ENCODE measurements at places on chromosomes 1 and 21. TPM values are rescaled to one million over a fixed set of nuclear protein-coding genes. Genes with fewer than 3 reads are reported as not detected.

- no peak for DNase-seq
Observed at GRCh38 chr1:163196449-163196787, 6.3 kb downstream of the RGS5 start.

FCER1G gene
- total RNA-seq, result not detected

DNA sequence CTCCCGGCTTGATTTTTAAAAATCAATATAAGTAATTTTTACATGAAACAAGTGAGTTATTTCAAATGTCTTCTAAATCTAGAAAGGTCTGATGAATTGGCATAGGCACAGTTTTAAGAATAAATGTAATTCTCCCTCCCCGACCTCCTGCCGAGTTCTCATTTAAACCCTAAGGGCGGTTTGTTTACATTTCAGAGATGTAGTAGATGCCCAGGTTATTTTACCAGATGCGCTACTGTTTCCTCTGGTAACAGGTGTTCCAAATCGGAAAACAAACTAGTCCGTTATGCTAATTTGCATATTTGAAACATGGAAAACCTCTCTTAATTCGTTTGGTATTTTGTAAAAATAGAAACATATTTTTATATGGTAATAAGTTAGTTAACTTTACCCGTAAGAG lies 53.8 kb upstream of the CFAP126 start:
- DNase-seq, result no peak

ARHGEF2 gene
- total RNA-seq, result 161 TPM

SPATA1 gene
- 0.41 TPM for total RNA-seq

DNA sequence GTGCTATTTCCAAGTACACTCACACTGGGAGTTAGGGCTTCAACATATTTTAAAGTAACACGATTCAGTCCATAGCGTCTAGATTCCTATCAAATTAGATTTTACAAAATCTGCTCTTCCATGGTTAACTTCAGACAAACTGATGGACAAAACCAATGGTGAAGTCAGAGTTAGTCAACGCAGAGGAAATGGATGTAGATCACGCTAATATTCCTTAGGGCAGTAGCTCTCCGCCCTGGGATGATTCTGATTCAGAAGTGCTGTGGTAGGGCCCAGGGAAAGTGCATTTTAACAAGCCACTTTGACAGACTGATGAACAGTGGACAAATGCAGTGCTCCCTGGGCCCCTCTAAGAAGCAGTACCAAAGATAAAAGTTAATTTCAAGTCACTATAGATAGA lies 83.2 kb downstream of the HIVEP3 start:
- no peak for DNase-seq

ACKR1 gene
- not detected for total RNA-seq

DNA sequence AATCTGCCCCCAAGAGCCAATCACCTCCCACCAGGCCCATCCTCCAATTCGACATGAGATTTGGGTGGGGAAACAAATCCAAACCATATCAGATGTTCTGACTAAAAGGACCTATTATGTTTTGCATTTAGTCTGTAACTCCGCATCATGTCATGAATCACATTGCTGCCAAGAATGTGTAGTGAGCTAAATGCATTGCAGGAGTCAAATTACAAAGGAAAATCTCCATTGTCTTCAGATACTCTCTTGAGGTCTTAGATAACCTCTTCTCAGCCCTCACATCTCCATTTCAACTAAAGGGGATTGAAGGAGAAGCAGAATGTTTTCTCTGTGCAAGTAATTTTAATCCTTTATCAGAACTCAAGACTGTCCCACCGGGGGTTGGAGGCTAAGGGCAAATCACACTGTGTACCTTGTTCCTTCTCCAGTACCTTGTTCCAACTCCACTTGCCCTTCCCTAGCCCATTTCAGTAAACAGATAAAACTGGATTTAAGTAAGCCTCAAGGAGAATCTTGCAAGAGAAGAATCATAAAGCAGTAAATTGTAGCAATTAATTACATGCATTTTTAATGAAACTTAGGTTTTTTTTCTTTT lies 34.1 kb downstream of the EXTL2 start:
- peak; percentile 84 for DNase-seq

GJA8 gene
- not detected for total RNA-seq

- DNase-seq, result no peak
Observed at GRCh38 chr1:186994897-186995296, 166.1 kb downstream of the PLA2G4A start.

COA6 gene
- total RNA-seq, result 24.6 TPM

- peak; percentile 99 for DNase-seq
Observed at GRCh38 chr1:32989160-32990050, 24.8 kb upstream of the RNF19B start.

- DNase-seq, result no peak
Observed at GRCh38 chr1:116793357-116793935, 39.2 kb downstream of the CD2 start.

DNA sequence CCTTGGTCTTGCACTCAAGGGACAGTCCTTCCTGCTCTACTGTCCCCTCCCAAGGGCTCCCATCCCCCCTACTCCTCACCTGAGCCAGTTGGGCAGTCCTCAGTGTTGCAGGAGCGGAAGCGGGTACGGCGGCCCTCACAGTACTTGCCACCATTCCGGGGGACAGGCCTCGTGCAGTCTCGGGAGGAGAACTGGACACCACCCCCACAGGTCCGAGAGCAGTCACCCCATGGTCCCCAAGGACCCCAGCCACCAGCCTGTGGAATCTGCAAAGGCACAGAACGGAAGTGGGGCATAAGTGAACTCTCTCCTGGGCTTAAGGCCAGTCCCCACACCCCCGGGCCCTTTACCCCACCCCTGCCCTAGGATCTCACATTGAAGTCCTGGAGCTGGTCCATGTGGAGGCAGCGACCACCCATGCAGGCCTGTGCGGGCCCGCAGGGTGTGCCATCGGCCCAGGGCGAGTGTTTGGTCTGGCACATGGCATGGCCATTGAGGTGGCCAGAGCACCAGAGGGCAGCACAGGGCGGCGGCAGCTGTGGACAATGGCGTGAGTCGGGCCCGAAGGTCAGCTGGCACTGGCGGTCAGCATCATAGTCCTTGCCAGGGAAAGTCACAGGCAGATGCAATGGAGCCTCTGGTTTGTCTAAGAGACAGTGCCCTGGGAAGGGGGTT lies 5.2 kb downstream of the ADAMTS4 start:
- DNase-seq, result no peak

DEPDC1 gene
- total RNA-seq, result 36.1 TPM

- DNase-seq, result peak; percentile 35
Observed at GRCh38 chr1:170670802-170671628, 7.1 kb downstream of the PRRX1 start.

ZNF670 gene
- total RNA-seq, result 2.0 TPM

GRCh38 chr1:11682287-11682771 lies 1.4 kb upstream of the MAD2L2 start:
- DNase-seq, result no peak

IQGAP3 gene
- 28.7 TPM for total RNA-seq

- DNase-seq, result peak; percentile 69
Observed at GRCh38 chr1:116360429-116361173, 12.4 kb upstream of the ATP1A1 start.

DR1 gene
- total RNA-seq, result 11.8 TPM

DNA sequence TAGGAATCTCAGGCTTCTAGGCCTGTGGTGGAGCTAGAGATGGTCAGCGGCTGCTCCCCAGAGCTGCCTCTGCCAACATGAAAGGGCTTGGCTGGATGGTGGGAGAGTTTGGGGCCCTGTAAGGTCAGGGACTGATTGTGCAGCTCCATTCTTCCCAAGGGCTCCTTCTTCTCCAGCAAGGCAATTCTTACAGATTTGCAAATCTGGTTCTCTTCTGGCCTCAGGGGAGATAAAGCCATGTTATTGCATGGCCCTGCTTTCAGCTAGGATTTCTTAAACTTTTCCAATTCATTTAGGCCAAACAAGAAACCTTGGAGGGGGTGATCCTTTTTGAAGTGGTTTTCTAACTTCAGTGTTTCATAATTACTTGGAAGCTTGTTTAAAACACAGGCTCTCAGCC lies 213.4 kb downstream of the PRDM2 start:
- DNase-seq, result no peak

DNA sequence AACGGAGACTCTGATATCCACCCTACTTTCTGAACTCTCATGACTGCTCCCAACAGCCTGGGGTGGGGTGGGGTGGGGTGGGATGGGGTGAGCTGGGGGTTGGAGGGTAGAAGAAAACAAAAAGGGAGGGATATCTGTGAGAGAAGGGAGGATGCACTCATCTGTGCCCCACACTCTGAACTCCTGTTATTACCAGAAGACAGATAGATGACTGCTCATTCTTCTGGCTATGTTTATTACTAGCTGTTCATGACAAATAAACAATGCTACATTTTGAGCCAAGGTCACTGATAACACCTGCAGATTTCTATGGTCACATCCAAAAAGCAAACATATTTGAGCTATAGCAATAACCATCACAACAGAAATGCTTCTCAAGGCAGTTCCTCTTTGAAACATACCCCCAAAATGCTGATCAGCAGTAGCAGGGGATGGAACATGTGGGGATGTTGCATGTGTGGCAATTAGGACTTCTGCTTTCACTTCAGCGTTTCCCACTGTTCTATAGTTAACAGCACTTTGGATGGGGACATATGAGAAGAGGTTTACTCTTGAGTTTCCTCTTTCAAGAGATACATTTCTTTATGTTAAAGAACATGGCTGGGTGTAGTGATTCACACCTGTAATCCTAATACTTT lies 43.3 kb downstream of the GPR3 start:
- DNase-seq, result no peak

DNA sequence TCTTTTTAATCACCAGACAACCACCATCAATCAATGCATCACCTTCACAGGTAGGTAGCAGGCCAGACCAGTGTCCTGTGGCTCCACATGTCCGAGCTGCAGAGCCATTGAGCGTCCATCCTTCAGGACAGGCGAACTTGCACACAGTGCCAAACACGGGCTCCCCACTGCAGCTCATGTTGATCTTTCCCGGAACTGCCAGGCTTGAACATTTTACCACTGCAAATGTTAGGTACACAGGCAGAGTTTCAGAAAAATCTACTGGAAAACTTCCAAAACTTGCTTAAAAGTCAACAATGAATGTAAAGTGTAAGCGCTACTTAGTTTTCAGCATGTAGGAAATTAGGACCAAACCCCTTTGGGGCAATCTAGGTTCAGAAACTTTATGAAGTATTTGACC lies 6.6 kb downstream of the SELE start:
- no peak for DNase-seq

GRCh38 chr1:41241354-41241748 lies 755 bp downstream of the SCMH1 start:
- no peak for DNase-seq

DNA sequence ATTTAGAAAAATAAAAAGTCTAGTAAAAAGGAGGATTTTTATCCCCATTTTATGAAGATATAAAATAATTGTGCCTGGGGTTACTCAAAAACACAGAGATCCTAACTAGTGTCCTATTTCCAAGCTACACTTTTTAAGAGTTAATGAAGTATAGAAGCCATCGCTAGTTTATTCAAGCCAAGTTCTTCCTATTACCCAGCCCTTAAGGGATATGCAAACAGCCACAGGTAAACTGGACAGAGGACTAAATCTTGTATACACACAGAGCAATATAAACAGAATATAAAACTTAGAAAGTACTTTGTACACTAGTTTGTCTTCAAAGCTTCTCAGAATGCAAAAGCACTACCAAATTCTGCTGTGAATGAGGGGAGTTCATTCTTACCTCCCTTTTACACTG lies 111.1 kb downstream of the RERE start:
- DNase-seq, result no peak

- DNase-seq, result no peak
Observed at GRCh38 chr1:17680308-17680707, 74.8 kb upstream of the ACTL8 start.

CD34 gene
- total RNA-seq, result 0.27 TPM

HFM1 gene
- total RNA-seq, result 0.49 TPM
